GM23338 (cell line): ENCODE measurements at places on chromosomes 2 and 18. TPM values are rescaled to one million over a fixed set of nuclear protein-coding genes. Genes with fewer than 3 reads are reported as not detected.

Gene OSR1
- 0.24 TPM in 1 of 2 replicates, not detected in the other for total RNA-seq

Gene KLHL41
- total RNA-seq: not detected in 2 replicates

DNA sequence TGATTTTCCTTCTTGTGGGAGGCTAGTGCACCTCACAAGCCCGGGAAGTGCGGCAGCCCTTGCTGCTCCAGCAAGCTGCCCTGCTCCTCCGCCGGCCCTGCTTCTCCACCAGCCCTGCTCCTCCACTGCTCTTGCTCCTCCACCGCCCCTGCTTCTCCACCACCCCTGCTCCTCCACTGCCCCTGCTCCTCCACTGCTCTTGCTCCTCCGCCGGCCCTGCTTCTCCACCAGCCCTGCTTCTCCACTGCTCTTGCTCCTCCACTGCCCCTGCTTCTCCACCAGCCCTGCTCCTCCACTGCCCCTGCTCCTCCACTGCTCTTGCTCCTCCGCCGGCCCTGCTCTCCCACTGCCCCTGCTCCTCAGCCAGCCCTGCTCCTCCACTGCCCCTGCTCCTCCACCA, 95.6 kb downstream of the NDUFA10 start:
- no peaks in the 10 kb centered on the region for H3K27me3 ChIP-seq
- no peaks in the 10 kb centered on the region for H3K36me3 ChIP-seq
- no peak overlapping the region for H3K4me3 ChIP-seq
- DNase-seq: no peak

DNA sequence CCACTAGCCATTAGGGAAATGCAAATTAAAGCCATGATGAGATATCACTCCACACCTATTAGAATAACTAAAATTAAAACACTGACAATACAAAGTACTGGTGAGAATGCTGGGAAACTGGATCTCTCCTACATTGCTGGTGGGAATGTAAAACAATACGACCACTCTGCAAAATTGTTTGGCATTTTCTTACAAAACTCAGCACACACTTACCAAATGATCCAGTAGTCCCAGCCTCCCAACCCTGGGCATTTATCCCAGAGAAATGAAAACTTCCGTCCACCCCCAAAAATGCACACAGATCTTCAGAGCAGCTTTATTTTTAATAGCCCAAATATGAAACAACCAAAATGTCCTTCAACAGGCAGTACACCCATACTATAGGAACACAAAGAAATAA, 8.9 kb upstream of the TMSB10 start:
- no peaks in the 10 kb centered on the region for H3K36me3 ChIP-seq
- H3K4me1 ChIP-seq: peaks cover 9% of the 10 kb centered on the region; the same call in 1 of the 2 replicates
- H3K27me3 ChIP-seq: no peaks in the 10 kb centered on the region
- H3K27ac ChIP-seq: no peak overlapping the region
- no peak overlapping the region for H3K4me3 ChIP-seq
- no peak for DNase-seq

- H3K27ac ChIP-seq: no peak overlapping the region
- no peak overlapping the region for H3K4me3 ChIP-seq
- H3K36me3 ChIP-seq: no peaks in the 10 kb centered on the region
These were observed 45.7 kb downstream of the MAP3K2 start for GRCh38 chr2:127342101-127342500.

DNA sequence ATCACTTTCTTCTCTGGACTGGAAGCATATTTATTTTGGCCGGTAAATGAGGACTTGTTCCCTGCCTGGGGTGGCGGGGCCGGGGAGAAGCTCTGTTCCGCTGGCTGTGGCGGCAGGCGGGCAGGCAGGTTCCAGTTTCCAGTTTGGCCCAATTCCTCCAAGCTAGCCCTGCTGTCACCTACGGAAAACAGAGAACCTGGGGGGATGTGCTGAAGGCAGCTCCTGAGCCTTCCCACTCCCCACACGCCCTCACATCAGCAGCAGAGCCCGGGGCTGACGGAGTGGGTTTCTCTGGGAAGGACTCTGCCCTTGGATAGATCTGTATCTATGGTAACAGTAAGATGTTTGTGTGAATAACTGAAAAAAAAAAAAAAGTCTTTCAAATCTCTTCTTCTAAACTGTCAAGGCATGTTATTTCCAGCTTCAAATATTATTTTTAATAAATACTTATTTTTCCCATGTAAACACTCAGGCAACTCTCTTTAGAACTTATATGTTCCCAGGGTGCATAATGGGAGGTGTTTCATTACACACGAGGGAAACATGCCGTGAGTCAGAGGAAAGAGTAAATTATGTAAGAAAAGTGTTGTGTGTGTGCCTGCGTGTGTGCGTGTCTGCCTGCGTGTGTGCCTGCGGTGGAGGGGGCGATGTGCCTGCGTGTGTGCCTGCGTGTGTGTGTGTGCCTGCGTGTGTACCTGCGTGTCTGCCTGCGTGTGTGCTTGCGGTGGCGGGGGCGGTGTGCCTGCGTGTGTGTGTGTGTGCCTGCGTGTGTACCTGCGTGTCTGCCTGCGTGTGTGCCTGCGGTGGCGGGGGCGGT, 116.1 kb upstream of the ZNF516 start:
- no peak overlapping the region for H3K4me3 ChIP-seq
- no peaks in the 10 kb centered on the region; the same call in 1 of the 2 replicates for H3K4me1 ChIP-seq
- no peak overlapping the region for H3K27ac ChIP-seq
- DNase-seq: peak; percentile 25
- no peaks in the 10 kb centered on the region for H3K27me3 ChIP-seq

- H3K4me3 ChIP-seq: no peak overlapping the region
- H3K36me3 ChIP-seq: no peaks in the 10 kb centered on the region
- DNase-seq: no peak
- H3K4me1 ChIP-seq: no peaks in the 10 kb centered on the region
- H3K27me3 ChIP-seq: no peaks in the 10 kb centered on the region
- H3K27ac ChIP-seq: no peak overlapping the region
These were observed 118.7 kb downstream of the CYP26B1 start for GRCh38 chr2:72028996-72029395.

DNA sequence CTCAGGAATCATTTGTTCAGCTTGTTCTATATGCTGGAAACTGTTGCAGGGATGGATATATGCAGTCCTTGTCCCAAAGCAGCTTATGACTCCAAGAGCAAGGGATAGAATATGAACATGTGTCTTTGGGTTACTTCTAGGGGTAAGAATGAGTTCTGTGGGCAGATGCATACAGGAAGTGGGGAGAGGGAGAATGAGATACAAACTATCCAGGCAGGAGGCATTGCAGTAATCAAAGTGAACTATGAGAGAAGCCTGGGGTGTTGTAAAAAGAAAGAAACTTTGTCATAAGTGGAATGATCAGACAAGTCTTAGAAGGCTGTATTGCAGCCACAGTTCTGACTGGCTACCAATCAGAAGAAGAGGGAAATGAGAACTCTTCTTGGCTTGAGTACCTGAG, 44.8 kb upstream of the RAB6D start:
- H3K27me3 ChIP-seq: no peaks in the 10 kb centered on the region
- H3K4me3 ChIP-seq: no peak overlapping the region
- H3K27ac ChIP-seq: no peak overlapping the region
- H3K36me3 ChIP-seq: no peaks in the 10 kb centered on the region

GRCh38 chr2:177673602-177674595, 281.3 kb downstream of the AGPS start:
- peaks cover 10% of the 10 kb centered on the region for H3K4me1 ChIP-seq
- no peak overlapping the region for H3K27ac ChIP-seq
- no peaks in the 10 kb centered on the region for H3K36me3 ChIP-seq

DNA sequence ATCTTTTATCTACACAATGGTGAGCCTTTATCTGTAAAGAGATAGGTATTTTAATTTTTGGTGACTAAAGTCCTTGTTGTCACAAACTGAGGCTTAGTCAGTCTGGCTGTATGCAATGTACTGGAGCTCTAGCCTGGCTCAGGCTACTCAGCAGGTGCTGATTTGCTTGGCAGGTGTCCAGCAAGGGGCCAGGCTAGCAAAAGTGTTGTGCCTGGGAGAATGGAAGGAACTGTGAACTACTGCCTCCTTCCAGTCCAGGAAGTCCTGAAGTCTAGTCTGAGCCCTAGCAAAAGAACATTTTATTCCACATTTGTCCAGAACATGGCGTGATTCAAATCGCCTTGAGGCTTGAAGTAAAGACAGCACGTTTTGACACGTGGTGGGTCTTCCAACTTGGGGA, 260.5 kb downstream of the CCDC85A start:
- no peak overlapping the region for H3K27ac ChIP-seq
- H3K36me3 ChIP-seq: no peaks in the 10 kb centered on the region
- H3K4me1 ChIP-seq: peaks cover 22% of the 10 kb centered on the region
- H3K4me3 ChIP-seq: no peak overlapping the region
- no peak for DNase-seq
- no peaks in the 10 kb centered on the region for H3K27me3 ChIP-seq

- no peaks in the 10 kb centered on the region for H3K27me3 ChIP-seq
- no peak overlapping the region for H3K4me3 ChIP-seq
- H3K36me3 ChIP-seq: no peaks in the 10 kb centered on the region
- H3K4me1 ChIP-seq: peaks cover 41% of the 10 kb centered on the region
These were observed 114.5 kb upstream of the STPG4 start for GRCh38 chr2:47269316-47270232.
